ENCODE measurements at places on chromosomes 12 and 14. TPM values are rescaled to one million over a fixed set of nuclear protein-coding genes. Genes with fewer than 3 reads are reported as not detected.
A peak's percentile ranks its signal among the peaks of the same experiment; 100 is the strongest.

MANSC1 gene
- 74.5 TPM for total RNA-seq

CDCA3 gene
- total RNA-seq: 47.9 TPM

MYF6 gene
- total RNA-seq: not detected

TBX5 gene
- not detected for total RNA-seq

DENND5B gene
- total RNA-seq: 8.0 TPM

ACRBP gene
- total RNA-seq: 4.1 TPM

TAS2R14 gene
- total RNA-seq: 2.9 TPM

ESPL1 gene
- total RNA-seq: 31.1 TPM

LRRK2 gene
- total RNA-seq: 0.73 TPM

KLRK1 gene
- total RNA-seq: not detected

TMEM179 gene
- total RNA-seq: not detected

MUCL1 gene
- not detected for total RNA-seq

CATSPERB gene
- 10.2 TPM for total RNA-seq

- peaks cover 27% of the 10 kb centered on the region for H3K27me3 ChIP-seq
- H3K4me1 ChIP-seq: peaks cover 11% of the 10 kb centered on the region
- no peak overlapping the region for H3K27ac ChIP-seq
- no peaks in the 10 kb centered on the region for H3K36me3 ChIP-seq
- no peak overlapping the region for H3K4me3 ChIP-seq
Observed at GRCh38 chr12:121364683-121365121, 12.5 kb upstream of the ANAPC5 start.

- DNase-seq: no peak
- no peaks in the 10 kb centered on the region for H3K27me3 ChIP-seq
- H3K36me3 ChIP-seq: no peaks in the 10 kb centered on the region
- H3K4me1 ChIP-seq: peaks cover 9% of the 10 kb centered on the region
Observed at GRCh38 chr12:105100207-105100985, 7.1 kb upstream of the WASHC4 start.

DNA sequence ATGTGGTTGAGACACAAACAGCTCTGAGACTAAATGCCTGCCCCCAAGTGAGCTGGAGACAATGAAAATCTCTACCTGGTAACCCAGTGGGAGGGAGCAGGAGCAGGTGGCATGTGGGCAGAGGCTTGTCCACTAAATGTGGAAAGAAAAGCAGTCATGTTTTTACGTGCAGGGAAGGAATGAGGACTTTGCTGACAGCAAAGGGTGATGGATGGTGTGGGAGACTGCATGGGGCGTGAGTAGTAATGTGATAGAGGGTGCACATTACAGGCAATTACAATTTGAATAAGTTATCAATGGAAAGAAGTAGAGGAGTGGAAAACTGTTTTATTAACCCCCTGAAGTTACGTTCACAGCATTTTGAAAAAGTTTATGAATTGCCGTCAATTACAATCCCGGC lies 176.6 kb downstream of the NRXN3 start:
- H3K4me3 ChIP-seq: no peak overlapping the region
- DNase-seq: no peak
- H3K36me3 ChIP-seq: no peaks in the 10 kb centered on the region
- no peak overlapping the region for H3K27ac ChIP-seq

DNA sequence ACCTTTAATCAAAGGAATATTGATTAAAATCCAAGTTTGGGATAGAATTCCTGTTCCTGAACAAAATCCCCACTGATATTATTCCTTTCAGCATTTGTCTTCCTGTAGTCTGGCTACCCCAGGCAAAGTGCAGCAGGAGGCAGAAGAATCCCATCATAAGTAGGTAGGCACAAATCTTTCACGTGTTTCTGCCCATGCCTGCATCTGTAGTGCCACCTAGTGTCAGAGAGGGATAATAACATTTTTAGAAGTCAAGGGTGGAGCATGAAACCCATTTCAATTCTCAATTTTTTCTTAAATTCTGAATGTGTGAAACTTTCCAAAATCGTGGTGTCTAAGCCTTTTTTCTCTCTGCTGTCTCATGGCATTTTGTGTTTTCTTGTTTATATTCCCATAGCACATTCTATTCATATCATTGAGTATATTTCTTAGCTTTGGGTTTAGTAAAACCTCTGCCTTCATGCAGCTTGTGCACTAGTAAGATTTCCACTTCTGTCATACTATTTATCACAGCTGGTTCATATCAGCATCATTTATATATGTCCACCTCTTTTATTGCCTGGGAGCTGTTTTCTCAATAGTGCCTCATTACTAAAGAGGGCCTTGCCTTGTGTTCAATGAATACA lies 47.8 kb upstream of the RERG start:
- H3K4me1 ChIP-seq: peaks cover 6% of the 10 kb centered on the region
- no peaks in the 10 kb centered on the region for H3K36me3 ChIP-seq
- H3K27me3 ChIP-seq: no peaks in the 10 kb centered on the region
- DNase-seq: peak; percentile 52

- H3K4me1 ChIP-seq: no peaks in the 10 kb centered on the region
- H3K4me3 ChIP-seq: no peak overlapping the region
- H3K36me3 ChIP-seq: no peaks in the 10 kb centered on the region
- H3K27ac ChIP-seq: no peak overlapping the region
Observed at GRCh38 chr12:116892349-116893140, 11.3 kb upstream of the HRK start.

DNA sequence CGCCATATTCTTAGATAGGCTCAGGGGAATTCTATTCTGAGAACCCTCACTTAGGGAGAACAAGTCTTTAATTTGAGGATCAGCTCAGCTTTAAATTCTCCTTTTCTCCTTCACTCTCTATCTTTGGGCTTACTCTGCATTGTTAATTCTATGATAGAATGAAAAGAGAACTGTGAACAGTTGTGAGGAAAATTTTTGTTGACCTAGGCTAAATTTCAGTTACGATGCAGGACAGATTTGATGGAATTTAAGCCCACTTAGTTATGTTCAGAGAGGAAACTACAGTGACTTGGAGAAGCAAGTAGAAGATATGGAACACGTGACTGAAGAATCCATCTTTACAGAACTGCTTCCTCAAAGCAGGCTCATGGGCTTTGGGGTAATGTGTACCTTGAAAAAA lies 82.7 kb downstream of the TBC1D30 start:
- no peaks in the 10 kb centered on the region for H3K27me3 ChIP-seq
- no peaks in the 10 kb centered on the region for H3K4me1 ChIP-seq
- no peak overlapping the region for H3K4me3 ChIP-seq
- H3K36me3 ChIP-seq: no peaks in the 10 kb centered on the region
- no peak overlapping the region for H3K27ac ChIP-seq

- H3K27ac ChIP-seq: peak overlapping the region; percentile 28
- H3K4me3 ChIP-seq: no peak overlapping the region
- H3K27me3 ChIP-seq: no peaks in the 10 kb centered on the region
- peak; percentile 40 for DNase-seq
- H3K4me1 ChIP-seq: peaks cover 50% of the 10 kb centered on the region
- H3K36me3 ChIP-seq: peaks cover 7% of the 10 kb centered on the region
Observed at GRCh38 chr12:6088921-6089747, 35.3 kb downstream of the VWF start.

GRCh38 chr12:46936042-46936441 lies 110.2 kb upstream of the SLC38A4 start:
- H3K27ac ChIP-seq: no peak overlapping the region
- no peak for DNase-seq
- H3K4me1 ChIP-seq: peaks cover 10% of the 10 kb centered on the region
- H3K4me3 ChIP-seq: no peak overlapping the region
- H3K36me3 ChIP-seq: no peaks in the 10 kb centered on the region

- no peak overlapping the region for H3K27ac ChIP-seq
- no peaks in the 10 kb centered on the region for H3K4me1 ChIP-seq
- H3K4me3 ChIP-seq: no peak overlapping the region
- H3K27me3 ChIP-seq: no peaks in the 10 kb centered on the region
Observed at GRCh38 chr14:57811998-57812546, 53.8 kb downstream of the SLC35F4 start.

- no peak overlapping the region for H3K4me3 ChIP-seq
- no peaks in the 10 kb centered on the region for H3K4me1 ChIP-seq
- H3K27ac ChIP-seq: no peak overlapping the region
- H3K36me3 ChIP-seq: peaks cover 25% of the 10 kb centered on the region
- DNase-seq: no peak
Observed at GRCh38 chr12:50718760-50719159, 45.1 kb upstream of the ATF1 start.

- H3K4me3 ChIP-seq: no peak overlapping the region
- no peaks in the 10 kb centered on the region for H3K27me3 ChIP-seq
- no peak overlapping the region for H3K27ac ChIP-seq
- no peaks in the 10 kb centered on the region for H3K36me3 ChIP-seq
- no peaks in the 10 kb centered on the region for H3K4me1 ChIP-seq
- DNase-seq: peak; percentile 41
Observed at GRCh38 chr14:106691601-106692291, 1165.4 kb downstream of the TMEM121 start.

DNA sequence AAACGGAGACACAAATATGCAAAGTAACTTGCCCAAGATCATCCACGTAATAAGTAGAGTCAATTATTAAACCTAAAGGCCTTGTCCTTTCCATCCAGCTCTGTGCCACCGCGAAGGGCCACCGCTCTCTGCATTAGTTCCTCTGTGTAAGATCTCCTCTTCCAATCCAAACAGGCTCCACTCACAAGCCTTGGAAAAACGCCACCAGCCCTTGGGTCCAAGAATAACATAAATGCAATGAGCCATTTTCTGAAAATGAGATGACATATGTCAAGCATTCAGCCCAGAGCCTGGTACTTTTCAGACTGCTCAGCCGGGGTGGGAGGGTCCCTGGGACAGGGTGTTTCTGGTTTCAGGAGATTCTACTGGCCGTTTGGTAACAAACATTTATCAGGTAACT lies 30.0 kb downstream of the DGLUCY start:
- H3K4me3 ChIP-seq: no peak overlapping the region
- no peaks in the 10 kb centered on the region for H3K36me3 ChIP-seq
- no peak for DNase-seq

GRCh38 chr12:114779647-114780046 lies 95.7 kb upstream of the TBX3 start:
- H3K27me3 ChIP-seq: no peaks in the 10 kb centered on the region
- no peak overlapping the region for H3K27ac ChIP-seq
- no peak for DNase-seq
- H3K4me3 ChIP-seq: no peak overlapping the region

GRCh38 chr14:93926245-93926872 lies 785 bp upstream of the FAM181A start:
- H3K27me3 ChIP-seq: peaks cover 39% of the 10 kb centered on the region
- no peaks in the 10 kb centered on the region for H3K4me1 ChIP-seq

DNA sequence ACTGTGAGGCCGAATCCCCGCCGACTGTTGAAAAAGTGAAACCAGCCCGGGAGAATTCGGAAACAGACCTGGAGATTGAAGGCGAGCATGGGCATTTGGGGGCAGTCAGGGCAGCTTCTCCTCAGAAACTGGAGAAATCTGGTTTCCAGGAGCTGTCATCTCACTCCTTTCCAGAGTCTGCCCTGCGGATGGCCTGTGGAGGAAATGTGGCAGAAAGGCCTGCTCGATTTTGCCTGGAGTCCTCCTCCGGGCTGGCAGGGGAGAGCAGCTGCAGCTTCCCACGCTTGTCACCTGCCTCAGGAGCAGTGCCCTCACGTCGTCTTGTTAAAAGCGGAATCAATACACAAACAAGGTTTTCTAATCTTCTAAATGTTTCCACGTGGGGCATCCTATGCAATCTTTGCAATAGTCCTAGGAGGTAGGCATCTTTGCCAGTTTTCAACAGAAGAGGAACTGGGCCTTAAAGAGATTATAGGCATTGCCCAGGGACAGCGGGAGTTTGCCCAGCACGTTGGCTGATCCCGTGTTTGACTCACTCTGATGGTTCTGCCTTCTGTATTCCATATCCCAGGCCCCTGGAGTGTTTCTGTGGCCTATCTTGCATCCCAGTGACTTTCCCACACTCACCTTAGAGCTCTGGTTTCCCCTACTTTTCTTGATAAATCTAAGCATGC lies 2.3 kb downstream of the LRRC74A start:
- no peak overlapping the region for H3K4me3 ChIP-seq
- peaks cover 48% of the 10 kb centered on the region for H3K27me3 ChIP-seq
- H3K27ac ChIP-seq: no peak overlapping the region
- no peaks in the 10 kb centered on the region for H3K36me3 ChIP-seq
- peaks cover 8% of the 10 kb centered on the region for H3K4me1 ChIP-seq

- no peaks in the 10 kb centered on the region for H3K27me3 ChIP-seq
- peaks cover 61% of the 10 kb centered on the region for H3K4me1 ChIP-seq
- H3K4me3 ChIP-seq: peak overlapping the region; percentile 86
- H3K27ac ChIP-seq: peak overlapping the region; percentile 88
- no peak for DNase-seq
- peaks cover 92% of the 10 kb centered on the region for H3K36me3 ChIP-seq
Observed at GRCh38 chr12:121789233-121789781, 4.2 kb downstream of the RHOF start.

DNA sequence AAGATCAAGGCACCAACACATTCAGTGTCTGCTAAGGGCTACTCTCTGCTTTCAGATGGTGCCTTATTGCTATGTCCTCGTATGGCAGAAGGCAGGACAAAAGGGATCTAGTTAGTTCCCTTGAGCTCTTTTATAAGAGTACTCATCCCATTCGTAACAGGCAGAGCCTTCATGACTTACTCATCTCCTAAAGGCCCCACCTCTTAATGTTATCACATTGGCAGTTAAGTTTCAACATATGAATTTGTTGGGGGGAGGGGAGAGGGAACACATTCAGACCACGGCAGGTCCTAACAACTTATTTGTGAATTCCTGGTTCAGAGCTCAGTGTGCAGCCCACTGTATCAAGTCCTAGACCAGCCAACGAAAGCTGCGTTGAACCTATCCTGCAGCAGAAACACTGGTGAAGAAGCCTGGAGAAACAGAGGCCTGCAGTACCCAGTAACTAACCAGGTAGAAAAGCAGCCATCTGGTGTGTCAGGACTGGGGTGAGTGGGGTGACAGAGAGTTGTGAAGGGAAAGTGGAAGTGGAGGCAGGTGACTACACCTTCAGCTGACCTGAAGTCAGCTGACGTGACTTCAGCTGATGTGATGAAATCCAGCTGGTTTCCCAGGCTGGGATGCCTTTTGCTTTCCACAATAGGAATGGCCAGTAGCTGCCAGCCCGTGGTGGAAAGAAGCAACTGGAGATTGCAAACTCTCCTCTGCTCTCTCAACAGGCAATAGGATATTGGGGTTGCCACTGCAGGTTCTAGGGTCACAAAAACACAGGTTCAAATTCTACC lies 101.6 kb upstream of the PLXNC1 start:
- DNase-seq: no peak
- H3K36me3 ChIP-seq: no peaks in the 10 kb centered on the region
- H3K27ac ChIP-seq: no peak overlapping the region
- H3K27me3 ChIP-seq: peaks cover 47% of the 10 kb centered on the region
- H3K4me3 ChIP-seq: no peak overlapping the region

- H3K4me3 ChIP-seq: no peak overlapping the region
- no peaks in the 10 kb centered on the region for H3K36me3 ChIP-seq
- no peak overlapping the region for H3K27ac ChIP-seq
- H3K4me1 ChIP-seq: peaks cover 29% of the 10 kb centered on the region
- no peak for DNase-seq
- H3K27me3 ChIP-seq: no peaks in the 10 kb centered on the region
Observed at GRCh38 chr12:47808574-47809365, 10.9 kb downstream of the HDAC7 start.

- no peaks in the 10 kb centered on the region for H3K36me3 ChIP-seq
- H3K4me3 ChIP-seq: no peak overlapping the region
- no peaks in the 10 kb centered on the region for H3K4me1 ChIP-seq
- DNase-seq: no peak
- H3K27me3 ChIP-seq: no peaks in the 10 kb centered on the region
Observed at GRCh38 chr14:80923368-80923767, 18.2 kb downstream of the CEP128 start.

- H3K4me3 ChIP-seq: no peak overlapping the region
- no peaks in the 10 kb centered on the region for H3K36me3 ChIP-seq
- H3K27ac ChIP-seq: peak overlapping the region; percentile 70
- no peak for DNase-seq
- peaks cover under 1% of the 10 kb centered on the region for H3K4me1 ChIP-seq
- no peaks in the 10 kb centered on the region for H3K27me3 ChIP-seq
Observed at GRCh38 chr14:91058042-91058581, 2.3 kb downstream of the RPS6KA5 start.

All from Calu3 (cell line).